Non-pigmented ciliary epithelial cell (primary cell): ENCODE measurements at places on chromosomes 16 and 17.

GRCh38 chr17:39702901-39703893 is 3.3 kb downstream of the ERBB2 start:
- no peak for DNase-seq

DNA sequence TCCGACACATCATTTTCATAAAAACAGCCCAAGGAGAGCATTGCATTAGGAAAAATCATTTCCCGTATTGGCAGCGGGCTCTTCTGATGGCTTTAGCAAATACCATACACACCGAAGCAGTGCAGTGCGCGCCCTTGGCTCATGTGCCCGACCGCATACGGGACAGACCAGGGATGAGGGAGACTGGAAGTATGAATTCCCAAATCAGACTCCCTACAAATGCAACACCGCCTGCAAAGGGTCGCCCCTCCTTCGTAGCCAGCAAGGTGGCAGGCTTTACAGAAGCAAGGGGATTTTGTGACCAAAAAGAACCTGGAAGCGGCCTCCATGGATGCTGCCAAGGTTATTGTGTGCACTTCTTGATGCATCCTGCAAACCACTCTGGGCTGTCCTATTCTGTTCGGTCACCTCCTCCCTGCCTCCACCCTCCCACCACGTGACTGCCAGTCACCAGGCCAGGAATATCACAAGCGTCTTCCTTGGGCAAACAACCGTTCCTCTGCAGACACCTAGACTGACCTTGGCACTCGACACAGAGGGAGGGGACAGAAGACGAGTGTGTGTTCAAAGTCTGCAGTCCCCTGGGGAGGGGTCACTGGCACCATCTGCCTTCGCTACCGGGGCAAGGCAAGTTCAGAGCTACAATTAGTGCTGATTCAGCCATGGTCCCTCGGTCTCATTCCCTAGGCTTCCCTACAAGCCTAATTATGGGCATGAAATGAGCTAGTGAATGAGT is 460.4 kb downstream of the SLC39A11 start:
- DNase-seq: no peak

DNA sequence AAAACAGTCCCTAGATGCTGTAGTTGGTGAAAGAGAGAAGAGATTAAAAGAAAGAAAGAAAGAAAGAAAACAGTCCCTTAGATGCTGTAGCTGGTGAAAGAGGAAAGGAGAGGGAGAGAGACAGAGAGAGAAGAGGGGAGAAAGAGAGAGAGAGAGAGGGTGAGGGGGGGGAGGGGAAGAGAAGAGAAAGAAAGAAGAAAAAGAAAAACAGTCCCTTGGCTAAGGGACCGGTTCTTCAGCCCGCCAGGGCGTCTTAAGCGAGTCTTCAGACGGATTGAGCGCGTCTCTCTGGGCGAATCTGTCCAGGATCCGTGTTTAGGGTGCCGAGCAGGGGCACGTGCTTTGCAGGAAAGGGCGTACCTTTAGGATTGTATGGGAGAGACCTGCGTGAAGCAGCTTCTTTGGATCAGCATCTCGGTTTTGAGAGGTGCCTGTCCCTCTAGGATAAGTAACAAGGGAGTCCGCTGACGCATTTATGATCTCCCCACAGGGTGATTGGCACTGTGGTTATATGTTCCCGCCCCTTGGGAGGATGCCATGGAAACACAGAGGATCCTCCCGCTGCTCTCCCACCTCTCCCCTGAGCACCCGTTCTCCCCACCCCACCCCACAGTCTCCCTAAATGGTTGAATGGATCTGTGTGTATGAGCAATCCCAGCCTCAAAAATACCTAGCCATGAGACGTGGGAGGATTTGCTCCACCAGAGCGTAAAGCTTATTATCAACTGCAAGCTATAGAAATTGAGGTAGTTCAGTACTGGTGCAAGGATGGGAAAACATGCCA is 16.7 kb downstream of the GNGT2 start:
- DNase-seq: peak; percentile 51

GRCh38 chr17:74268558-74268957 is 5.5 kb upstream of the DNAI2 start:
- no peak for DNase-seq

DNA sequence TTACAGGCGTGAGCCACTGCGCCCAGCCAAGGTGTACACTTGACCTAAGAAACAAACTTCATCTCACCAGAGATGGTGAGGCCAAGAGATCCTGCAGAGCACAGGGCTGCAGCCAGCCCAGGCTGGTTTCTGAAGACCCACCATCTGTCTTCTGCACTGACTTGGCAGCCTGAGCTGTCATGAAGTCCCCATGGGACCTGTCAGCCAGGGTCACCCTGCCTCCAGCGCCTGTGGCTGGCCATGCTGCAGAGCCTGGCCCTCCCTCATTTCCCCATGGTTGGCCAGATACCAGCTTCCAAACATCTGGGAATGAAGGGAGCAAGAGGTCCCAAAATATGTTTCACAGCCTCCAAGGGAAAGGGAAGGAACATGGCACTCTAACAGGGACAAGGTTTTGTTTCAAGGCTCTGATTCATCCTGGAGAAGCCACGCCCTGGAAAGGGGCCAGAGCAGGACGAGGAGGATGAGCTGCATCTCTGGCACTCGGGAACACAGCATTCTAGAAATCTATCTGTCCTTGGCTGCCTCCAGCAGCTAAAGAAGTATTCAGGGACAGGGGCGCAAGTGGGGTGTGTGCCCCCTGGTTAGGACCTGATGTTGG is 45.3 kb downstream of the DDX19A start:
- DNase-seq: no peak

DNA sequence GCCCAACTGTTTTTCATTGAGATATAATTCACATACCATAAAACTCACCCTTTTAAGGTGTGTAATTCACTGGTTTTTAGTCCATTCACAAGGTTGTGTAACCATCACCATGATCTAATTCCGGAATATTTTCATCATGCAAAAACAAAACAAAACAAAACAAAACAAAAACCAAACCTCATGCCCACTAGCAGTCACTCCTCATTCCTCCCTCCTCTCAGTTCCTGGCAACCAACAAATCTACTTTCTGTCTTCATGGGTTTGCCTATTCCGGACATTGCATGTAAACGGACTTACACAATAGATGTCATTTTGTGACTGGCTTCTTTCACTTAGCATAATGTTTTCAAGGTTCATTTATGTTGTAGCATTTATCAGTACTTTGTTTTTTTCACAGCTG is 4.5 kb upstream of the NOD2 start:
- no peak for DNase-seq

GRCh38 chr16:51544851-51545467 is 393.9 kb upstream of the SALL1 start:
- no peak for DNase-seq

- no peak for DNase-seq
Observed at GRCh38 chr17:27974531-27975145, 67.8 kb upstream of the NLK start.

GRCh38 chr17:10744501-10745000 is 14.7 kb upstream of the TMEM220 start:
- DNase-seq: no peak
